ENCODE measurements at places on chromosomes 1 and 21. TPM values are rescaled to one million over a fixed set of nuclear protein-coding genes. Genes with fewer than 3 reads are reported as not detected.

Gene ABCA4
- 0.90 TPM for polyA plus RNA-seq

Gene ZBTB40
- 8.7 TPM for polyA plus RNA-seq

Gene SLC44A5
- polyA plus RNA-seq = 0.96 TPM

Gene PLA2G2C
- polyA plus RNA-seq = not detected

Gene DENND2C
- 8.3 TPM for polyA plus RNA-seq

Gene MPL
- polyA plus RNA-seq = 0.12 TPM

Gene GPR157
- polyA plus RNA-seq = 3.8 TPM

Gene HCRTR1
- 0.57 TPM for polyA plus RNA-seq

Gene LCE1B
- not detected for polyA plus RNA-seq

Gene MRPL55
- polyA plus RNA-seq = 22.7 TPM

Gene NOS1AP
- polyA plus RNA-seq = 0.89 TPM

Gene TAF5L
- 13.2 TPM for polyA plus RNA-seq

Gene RHOU
- 18.9 TPM for polyA plus RNA-seq

Gene FBLIM1
- 23.1 TPM for polyA plus RNA-seq

Gene IQGAP3
- polyA plus RNA-seq = 10.7 TPM

Gene OR2L13
- not detected for polyA plus RNA-seq

Gene PLPPR5
- polyA plus RNA-seq = 1.6 TPM

Gene PRAMEF14
- polyA plus RNA-seq = not detected

Gene LRRC53
- not detected for polyA plus RNA-seq

Gene IPO13
- 27.5 TPM for polyA plus RNA-seq

Gene CD1B
- polyA plus RNA-seq = not detected

Gene FCRL1
- polyA plus RNA-seq = 0.55 TPM

Gene CLDN17
- polyA plus RNA-seq = not detected

Gene SLAMF6
- polyA plus RNA-seq = 3.0 TPM

Data from muscle of back (tissue), 13 donors.